AG20443 (cell line): ENCODE measurements at places on chromosomes 7 and 10.

- DNase-seq, result no peak
Measured at GRCh38 chr7:74462707-74463100, 9.0 kb downstream of the GTF2IRD1 start.

DNA sequence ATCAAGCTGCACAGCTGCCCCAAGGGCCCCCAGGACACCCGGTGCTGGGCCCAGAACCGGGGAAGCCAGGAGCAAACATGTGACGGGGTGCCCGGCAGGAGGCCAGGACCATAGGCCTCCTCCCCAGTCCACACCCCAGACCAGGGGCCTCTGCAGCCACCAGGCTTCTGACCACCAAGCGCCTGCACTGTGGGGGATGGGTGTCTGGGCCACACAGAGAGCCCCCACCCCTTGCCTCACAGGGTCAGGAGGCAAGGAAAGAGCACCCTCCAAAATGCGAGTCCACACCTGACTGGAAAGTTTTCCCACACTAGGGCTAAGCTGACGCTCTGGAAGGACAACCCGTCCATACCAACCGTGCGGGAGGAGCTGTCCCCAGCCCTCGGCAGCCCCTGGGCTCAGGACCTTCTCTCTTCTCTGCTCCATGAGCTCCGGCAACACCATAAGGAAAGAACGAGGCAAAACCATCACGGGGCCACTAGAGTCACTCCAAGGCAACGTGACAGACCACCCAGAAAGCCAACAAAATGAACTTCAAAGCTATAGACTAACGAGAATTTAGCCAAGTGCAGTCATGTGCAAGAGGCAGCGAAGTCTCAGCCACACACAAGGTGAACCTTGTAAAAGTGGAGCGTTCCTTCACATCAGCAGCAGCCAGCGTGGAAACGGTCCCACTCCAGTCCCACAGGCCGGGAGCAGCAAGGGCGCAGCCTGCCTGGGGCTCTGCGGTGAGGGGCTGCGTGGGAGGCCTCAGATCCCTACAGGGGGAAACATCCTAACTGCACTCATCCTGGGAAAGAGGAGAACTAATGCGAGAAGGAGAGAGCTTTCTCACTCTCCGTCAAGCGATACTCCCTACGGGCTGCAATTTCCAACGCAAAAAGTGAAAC lies 5.1 kb downstream of the STK32C start:
- DNase-seq, result no peak

- no peak for DNase-seq
Measured at GRCh38 chr7:90715067-90715466, 118.9 kb downstream of the CDK14 start.

- no peak for DNase-seq
Measured at GRCh38 chr10:132745971-132746370, 40.0 kb downstream of the NKX6-2 start.

DNA sequence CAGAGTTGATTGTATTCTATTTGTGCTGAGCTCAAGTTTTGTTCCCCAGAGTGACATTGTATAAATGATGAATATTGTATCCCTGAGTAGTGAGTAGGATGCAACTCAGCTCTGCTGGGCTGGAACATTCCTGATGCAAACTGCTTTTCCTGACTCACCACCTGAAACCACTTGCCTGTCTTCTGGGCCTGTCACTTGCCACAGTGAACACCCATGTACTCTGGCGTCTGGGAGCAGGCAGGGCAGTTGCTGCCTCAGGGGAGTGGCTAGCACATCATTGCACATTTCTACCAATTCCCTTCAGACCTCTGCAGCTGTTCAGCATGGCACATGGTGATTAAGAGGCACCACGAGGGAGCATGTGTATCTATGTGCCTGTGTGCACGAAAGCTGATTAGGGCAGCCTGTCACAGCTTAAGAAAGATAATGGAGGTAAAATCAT lies 157.3 kb downstream of the SND1 start:
- DNase-seq, result peak; percentile 74

DNA sequence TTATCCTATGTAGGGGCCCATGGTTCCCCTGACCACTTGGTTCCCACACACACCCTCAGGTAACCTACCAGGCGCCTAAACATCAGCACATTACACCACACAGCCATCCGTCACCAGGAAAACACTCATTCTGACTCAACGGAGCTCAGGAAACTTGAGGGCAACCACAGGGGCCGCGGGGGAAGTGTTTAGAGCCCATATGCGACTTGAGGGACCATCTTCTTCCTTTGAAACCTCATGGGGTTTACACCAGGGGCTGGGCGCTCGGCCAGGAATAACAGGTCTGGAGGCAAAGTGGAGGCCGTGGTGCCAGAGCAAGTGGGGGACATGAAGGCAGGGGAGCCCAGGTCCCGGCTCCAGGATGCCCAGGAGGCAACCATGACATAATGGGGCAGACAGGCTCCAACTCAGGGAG lies 1.5 kb downstream of the STX1A start:
- peak; percentile 70 for DNase-seq

DNA sequence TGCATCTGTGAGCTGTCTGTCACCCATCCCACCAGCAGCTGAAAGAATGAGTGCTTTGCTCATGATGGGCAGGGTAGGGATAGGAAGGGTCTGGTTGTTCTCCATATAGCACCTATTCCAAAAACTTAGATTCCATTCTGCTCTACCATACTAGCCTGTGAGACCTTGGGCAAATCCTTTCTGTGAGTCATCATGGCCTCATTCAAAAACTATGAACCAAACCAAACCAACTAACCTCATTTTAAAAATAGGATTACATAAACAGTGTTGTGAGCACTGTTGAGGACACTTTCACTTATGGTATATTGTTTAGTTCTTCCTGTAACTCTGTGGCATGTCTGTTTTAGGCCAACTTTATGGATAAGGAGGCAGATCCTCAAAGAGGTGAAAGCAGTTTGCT lies 30.9 kb upstream of the STEAP4 start:
- peak; percentile 28 for DNase-seq

DNA sequence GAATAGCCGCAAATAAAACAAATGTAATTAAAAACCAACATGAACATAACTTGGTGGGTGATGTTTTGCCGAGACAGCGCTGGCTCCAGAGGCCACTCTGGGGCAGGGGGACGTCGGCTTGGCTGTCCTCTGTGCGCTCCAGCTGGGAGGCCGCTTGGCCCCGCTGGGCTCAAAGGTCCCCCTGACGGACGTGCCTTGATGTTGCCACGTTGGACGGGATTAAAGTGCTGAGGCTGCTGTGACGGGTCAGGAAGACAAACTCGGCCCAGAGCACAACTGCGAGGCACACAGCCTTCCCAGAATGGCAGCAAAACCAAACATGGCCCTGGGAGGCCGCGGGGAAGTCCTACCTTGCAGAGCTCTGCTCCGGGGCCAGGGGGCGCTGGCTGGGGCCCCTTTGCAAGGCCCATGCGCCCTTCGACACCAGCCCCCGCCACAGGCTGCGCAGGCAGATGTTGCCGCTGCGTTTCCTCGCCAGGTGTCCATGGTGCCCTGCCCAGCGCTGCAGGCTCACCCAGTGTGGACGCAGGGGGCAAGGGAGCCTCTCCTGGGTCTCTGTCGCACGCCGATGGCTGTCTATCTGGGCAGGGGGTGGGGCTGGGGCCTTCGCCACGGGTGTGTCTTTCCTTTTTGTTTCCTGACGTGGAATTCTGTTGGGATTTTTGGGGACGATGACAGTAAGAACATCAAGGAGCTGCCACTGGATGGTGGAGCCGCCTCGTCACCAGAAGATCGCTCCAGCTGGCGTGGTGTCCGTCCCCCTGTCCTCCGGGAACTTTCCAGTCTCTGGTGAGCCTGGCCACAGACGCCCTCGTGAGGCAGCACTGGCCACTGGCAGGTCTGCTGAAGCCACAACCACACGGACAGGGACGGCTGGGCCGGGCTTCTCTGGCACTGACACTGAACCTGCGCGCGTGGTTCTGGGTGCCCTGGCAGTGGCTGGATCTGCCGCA lies 99.6 kb upstream of the DIP2C start:
- peak; percentile 89 for DNase-seq

GRCh38 chr10:29470355-29470705 lies 164.4 kb downstream of the SVIL start:
- DNase-seq, result no peak

- DNase-seq, result no peak
Measured at GRCh38 chr7:155813125-155813524, 862 bp upstream of the SHH start.

- no peak for DNase-seq
Measured at GRCh38 chr7:33582104-33582503, 323.2 kb upstream of the BMPER start.
